Lung (tissue), 17 donors: ENCODE measurements at places on chromosomes 11 and 22. TPM values are rescaled to one million over a fixed set of nuclear protein-coding genes. Genes with fewer than 3 reads are reported as not detected.

DNA sequence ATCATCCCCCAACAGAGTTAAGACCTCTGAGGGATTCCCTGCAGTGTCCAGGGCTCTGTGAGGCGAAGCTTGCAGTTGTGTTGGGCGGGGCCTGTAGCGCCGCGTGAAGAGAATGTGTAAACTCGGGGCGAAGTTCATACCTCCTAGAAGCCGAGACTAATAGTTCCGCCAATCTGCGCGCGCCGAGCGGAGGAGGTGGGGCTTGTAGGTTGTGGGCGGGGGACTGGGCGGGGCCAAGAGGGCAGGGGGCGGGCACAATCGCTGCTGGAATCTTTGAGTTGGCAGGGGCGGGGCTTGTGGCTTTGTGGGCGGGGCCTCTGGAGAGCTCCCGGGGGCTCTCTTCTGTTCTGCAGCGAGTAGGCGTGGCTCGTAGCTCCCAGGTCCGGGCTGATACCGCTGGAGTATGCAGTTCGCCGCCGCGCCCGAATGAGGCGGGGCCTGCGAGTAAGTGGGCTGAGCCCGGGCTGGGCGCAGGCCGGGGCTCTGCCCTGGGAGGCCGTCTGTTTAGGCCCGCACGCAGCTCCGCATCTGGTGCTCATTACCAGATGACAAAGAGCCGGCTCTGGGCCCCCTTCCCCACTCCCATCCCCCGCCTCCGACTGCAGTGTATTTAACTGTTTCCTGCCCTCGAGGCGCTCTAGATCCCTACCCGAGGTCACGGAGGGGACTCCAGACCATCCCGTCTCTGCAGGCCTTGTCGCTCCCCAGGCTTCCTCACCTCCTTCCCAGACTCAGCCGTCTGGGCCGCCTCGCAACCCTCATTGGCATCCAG, 4.1 kb downstream of the CD248 start:
- DNase-seq, result peak; percentile 100

- no peak for DNase-seq
Observed at GRCh38 chr11:10397226-10397987, 57.7 kb upstream of the AMPD3 start.

- DNase-seq, result no peak
Observed at GRCh38 chr11:9789910-9790309, 126.0 kb downstream of the SWAP70 start.

The OR56A3 gene
- not detected for total RNA-seq

The SOX6 gene
- 13.9 TPM for total RNA-seq
